Progenitor cell of endocrine pancreas (in vitro differentiated cells): ENCODE measurements at places on chromosomes 7 and 10. TPM values are rescaled to one million over a fixed set of nuclear protein-coding genes. Genes with fewer than 3 reads are reported as not detected.

- H3K27me3 ChIP-seq: peaks cover 23% of the 10 kb centered on the region
- H3K4me1 ChIP-seq: peaks cover 12% of the 10 kb centered on the region
- peak overlapping the region; percentile 79 for H3K27ac ChIP-seq
- no peak for DNase-seq
Observed at GRCh38 chr10:85600026-85600743, 766.4 kb downstream of the GRID1 start.

The AKR1C4 gene
- total RNA-seq: 0.48 and 0.84 TPM in 2 replicates

The TSPAN15 gene
- 14.7 and 17.9 TPM in 2 replicates for total RNA-seq

The ASB4 gene
- total RNA-seq: 0.27 TPM in 1 of 2 replicates, not detected in the other

DNA sequence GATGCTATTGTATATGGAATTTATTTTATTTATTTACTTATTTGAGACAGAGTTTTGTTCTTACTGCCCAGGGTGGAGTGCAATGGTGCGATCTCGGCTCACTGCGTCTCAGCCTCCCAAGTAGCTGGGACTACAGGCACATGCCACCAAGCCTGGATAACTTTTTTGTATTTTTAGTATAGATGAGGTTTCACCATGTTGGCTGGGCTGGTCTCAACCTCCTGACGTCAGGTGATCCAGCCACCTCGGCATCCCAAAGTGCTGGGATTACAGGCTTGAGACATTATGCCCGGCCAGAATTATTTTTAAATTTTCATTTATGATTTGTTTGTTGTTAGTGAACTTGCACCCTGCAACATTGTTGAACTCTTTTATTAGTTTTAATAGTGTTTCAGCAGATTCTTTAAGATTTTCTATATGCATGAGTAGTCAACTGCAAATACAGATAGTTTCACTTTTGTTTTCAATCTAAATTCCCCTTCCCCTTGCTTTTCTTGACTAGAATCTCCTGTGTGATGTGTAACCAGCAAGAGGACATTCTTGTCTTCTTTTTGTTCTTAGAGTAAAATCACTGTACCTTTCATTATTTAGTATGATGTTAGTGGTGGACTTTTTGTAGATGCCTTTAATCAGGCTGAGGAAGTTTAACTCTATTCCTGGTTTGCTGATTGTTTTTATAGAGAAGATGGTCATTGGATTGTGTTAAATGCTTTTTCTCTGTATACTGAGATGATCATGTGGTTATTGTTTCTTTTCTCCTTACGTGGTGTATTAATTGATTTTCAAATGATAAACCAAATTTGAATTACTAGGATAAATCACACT, 27.8 kb downstream of the ZNF33A start:
- H3K36me3 ChIP-seq: peaks cover 78% of the 10 kb centered on the region
- no peaks in the 10 kb centered on the region for H3K27me3 ChIP-seq
- H3K27ac ChIP-seq: no peak overlapping the region
- no peak for DNase-seq
- no peaks in the 10 kb centered on the region for H3K4me1 ChIP-seq

- H3K27me3 ChIP-seq: no peaks in the 10 kb centered on the region
- no peak overlapping the region for H3K4me3 ChIP-seq
- no peak for DNase-seq
- peaks cover 9% of the 10 kb centered on the region for H3K4me1 ChIP-seq
Observed at GRCh38 chr10:28732091-28732490, 54.8 kb downstream of the BAMBI start.

GRCh38 chr10:44173608-44173894, 211.3 kb downstream of the CXCL12 start:
- peaks cover 14% of the 10 kb centered on the region for H3K4me1 ChIP-seq
- no peak overlapping the region for H3K4me3 ChIP-seq
- H3K27me3 ChIP-seq: peaks cover 12% of the 10 kb centered on the region
- no peaks in the 10 kb centered on the region for H3K36me3 ChIP-seq
- no peak overlapping the region for H3K27ac ChIP-seq

The CAV2 gene
- 9.4 and 9.9 TPM in 2 replicates for total RNA-seq

The SVIL gene
- 88.2 and 98.8 TPM in 2 replicates for total RNA-seq

The LRWD1 gene
- total RNA-seq: 27.7 and 31.8 TPM in 2 replicates
